ENCODE measurements at places on chromosomes 1 and 21.

- DNase-seq = no peak
Observed at GRCh38 chr1:50218344-50219120, 109.8 kb downstream of the ELAVL4 start.

- DNase-seq = no peak
Observed at GRCh38 chr1:10714337-10715114, 81.9 kb downstream of the CASZ1 start.

DNA sequence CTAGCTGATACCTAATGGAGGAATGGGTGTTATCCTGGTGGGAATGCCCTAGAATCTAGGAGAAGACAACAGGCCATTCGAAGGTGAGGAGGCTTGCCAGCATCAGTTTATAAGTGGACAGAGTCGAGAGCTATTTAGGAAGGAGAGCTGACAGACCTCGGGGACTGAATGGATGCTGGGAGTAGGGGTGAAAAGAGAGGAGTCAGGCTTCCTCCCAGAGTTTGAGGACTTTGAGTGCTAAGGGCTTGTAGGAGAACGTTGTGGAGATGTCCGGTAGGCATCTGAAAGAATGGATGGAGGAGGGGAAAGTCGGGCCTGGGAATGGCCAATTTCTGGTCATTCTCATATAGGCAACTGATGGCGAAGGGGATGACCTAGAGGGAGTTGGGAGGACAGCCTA, 155.1 kb downstream of the DYRK1A start:
- DNase-seq = no peak

GRCh38 chr1:244460197-244460596, 876 bp upstream of the CATSPERE start:
- no peak for DNase-seq

DNA sequence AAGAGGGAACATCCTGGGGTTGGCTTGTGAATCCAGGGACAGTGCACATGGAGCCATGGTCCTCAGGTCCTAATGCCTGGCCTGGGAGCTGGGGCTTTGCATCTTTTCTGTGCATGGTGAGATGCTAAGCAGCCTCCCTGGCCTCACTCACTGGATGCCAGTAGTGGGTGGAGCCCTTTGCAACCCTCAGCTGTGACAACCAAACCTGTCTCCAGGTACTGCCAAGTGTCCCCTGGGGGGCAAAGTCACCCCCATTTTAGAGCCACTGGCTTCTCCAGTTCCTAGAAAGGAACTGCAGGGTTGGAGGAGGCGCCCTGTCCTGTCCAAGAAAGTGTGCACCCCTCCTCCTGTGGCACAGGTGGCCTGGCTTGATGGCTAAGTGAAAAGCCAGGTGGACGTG, 44.6 kb upstream of the GRIK3 start:
- DNase-seq = no peak

GRCh38 chr1:89706700-89707012, 73.7 kb downstream of the LRRC8C start:
- no peak for DNase-seq

- DNase-seq = no peak
Observed at GRCh38 chr21:41706263-41706639, 60.6 kb downstream of the RIPK4 start.

DNA sequence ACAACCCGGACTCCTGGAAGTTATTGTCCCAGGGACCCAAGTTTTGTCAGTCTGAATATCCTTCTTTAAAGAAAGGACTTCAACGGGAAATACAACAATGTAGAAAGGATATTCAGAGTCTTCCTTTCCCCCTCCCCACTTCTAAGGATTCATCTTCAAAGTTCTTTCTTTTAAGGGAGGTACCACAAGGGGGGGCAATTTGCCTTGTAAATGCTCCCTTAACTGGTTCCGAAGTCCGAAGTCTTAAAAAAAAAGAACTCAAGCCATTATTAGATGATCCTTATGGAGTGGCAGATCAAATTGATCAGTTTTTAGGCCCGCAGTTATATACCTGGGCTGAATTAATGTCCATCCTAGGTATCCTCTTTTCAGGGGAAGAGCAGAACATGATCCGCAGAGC, 47.0 kb downstream of the SERINC2 start:
- no peak for DNase-seq

DNA sequence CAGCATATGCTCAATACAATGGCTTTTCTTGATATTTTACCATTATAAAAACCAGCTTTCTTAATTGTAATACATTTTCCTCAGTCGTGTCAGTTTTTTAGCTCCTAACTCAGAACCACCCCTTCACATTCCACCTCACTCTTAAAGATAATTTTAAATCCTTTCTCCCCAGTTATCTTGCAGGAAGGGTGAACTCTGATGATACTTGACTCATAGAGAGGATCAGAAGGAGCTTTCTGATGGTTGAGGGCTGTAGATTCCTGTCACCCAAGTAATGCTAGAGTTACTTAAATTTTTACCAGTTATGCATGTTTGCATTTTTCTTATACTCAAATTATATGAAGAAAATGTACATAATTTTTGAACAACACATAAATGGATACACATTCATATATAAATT, 233.7 kb downstream of the NCAM2 start:
- no peak for DNase-seq

DNA sequence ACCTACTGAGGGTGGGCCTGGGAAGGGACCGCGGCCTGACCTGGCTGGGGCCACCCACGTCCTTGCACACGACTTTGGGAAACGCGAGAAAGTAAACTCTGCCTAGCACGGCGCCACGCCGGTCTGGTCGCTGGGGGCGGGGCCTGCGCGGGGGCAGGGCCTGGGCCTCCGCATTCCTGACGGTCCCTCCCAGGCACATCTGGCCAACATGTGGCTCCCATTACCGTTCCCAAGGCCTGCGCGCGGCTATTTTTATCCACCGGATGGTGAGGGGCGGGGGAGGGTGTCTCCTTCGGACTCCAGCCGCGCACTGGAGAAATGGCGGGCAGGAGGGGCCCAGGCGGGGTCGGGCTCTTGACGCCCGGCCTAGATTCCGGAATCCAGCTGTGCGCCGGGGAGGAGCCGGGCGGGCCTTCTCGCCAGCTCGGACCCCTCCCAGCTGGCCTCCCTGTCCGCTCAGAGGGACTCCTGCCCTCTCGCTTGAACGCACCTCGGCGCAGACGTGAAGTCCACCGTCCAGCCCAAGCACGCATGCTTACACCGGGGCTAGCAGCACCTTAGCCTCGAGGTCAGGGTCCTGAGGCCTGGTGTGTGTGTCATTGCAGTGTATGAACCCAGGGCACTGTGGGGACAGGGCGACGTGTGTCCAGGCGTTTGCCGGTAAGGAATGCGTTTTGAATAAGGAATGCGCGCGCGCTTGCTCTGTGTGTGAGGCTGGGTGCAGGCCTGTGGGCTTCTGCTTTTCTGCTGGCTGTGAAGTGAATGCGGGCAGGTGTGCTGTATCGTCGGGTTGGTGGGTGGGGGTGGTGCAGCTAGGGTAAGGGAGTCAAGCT, 2.1 kb downstream of the EVA1B start:
- DNase-seq = no peak

- DNase-seq = no peak
Observed at GRCh38 chr1:28195780-28196179, 19.3 kb upstream of the PTAFR start.

DNA sequence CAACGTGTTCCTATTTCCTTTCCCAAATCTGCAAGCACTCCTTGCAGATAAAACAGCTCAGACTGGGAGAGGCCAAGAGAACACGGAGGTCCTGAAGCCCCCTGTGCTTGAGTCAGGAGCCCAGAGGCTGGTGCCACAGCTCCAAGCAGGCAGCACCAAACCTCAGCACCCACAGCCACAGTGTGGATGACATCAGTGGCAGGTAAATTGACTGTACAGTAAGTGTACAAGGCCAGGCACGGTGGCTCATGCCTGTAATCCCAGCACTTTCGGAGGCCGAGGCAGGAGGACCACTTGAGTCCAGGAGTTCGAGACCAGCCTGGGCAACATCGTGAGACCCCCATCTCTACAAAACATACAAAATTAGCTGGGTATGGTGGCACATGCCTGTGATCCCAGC, 1.9 kb upstream of the COL6A1 start:
- no peak for DNase-seq

- DNase-seq = no peak
Observed at GRCh38 chr1:113394043-113394862, 3.9 kb downstream of the MAGI3 start.

DNA sequence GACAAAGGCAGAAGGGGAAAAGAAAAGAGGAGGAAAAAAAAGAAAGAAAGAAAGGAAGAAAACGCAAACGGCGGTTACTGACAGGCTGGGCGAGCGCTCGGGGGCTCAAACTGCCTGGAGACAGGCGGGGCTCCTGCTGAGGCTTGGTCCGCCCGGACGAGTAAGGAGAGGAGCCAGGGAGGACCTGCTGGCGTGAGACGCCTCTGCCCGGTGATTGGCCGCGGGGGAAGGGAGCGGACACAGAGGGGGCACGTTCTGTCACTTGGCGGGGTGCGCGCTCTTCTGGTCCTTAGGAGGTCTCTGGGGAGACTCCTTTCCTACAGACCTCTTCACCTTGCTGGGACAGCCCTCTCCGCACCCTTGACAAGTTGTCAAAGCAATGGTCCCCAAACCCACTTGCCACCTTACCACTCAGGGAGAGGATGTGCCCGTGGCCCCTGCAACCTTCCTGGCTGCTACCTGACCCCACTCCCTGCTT, 791 bp upstream of the PIK3R3 start:
- no peak for DNase-seq

DNA sequence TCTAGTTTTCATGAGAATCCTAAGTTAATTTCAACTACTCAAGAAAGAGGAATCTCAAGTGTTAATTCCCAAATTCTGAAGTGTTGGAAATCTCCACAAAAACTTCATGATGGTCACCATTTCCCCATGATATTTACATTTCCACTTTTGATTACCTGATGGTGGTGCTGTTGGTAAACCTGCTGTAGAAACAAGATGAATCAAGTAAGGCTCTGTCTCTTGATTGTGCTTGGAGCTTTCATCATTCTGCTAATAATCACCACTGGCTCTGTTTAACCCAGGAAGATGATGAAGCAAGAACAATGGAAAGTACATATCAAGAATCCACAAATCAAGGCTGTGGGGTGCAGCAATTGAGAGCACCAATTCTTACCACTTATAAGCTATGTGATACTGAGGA, 77.8 kb downstream of the C4BPA start:
- no peak for DNase-seq

DNA sequence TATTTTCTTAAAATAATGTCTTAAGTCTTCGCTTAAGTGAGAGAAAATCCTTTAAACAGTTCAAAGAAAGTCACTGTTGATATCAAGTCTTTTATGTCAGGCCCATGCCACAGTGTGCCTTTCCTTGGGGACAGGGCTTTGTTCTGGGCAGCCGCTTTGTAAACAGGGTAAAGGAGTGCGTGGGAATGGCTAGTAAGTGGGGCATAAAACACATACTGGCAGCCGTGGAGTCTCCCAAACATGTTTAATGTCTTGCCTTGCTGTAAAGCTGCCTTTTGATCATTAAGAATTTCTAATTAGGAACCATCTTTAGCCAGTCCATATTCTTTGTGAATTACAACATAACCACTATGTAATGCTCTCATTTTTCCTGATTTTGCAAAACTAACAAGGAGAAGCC, 99.7 kb downstream of the PHTF1 start:
- no peak for DNase-seq

DNA sequence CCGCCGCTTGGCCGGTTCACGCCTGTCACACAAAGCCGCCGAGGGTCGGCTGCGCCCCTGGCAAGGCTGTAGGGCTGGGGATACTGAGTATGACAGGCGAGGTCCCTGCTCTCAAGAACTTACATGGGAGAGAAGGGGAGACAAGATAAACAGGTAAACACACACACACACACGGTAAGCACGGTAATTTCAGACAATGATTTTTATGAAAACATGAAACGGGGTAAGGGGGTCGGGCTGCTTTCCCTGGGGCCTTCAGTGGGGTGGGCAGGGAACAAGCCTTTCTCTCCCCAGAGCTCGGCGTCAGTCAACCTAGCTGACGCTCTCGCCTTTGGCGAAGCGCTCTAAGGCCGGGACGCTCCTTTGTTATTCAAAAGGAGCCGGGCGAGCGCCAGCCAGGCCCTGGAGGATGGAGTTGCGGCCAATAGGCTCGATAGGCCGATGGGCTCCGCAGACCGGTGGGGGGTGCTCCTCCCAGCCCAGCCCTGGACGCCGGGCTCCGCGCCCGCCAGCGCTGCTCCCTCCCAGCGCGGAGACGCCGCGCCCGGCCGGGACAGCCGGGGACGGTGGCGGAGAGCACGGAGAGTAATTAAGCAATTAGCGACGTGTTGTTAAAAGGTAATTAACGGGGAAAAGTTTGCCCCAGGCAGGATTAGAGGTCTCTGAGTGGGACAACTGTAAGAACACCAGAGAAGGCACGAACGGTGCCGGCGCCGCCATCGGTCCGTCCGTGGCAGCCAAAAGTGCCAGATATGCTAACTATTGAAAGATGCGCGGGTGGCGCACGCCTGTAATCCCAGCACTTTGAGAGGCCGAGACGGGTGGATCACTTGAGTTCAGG, 950 bp upstream of the INKA2 start:
- DNase-seq = no peak

GRCh38 chr1:26288311-26288941, 8.5 kb downstream of the SH3BGRL3 start:
- peak; percentile 56 for DNase-seq

DNA sequence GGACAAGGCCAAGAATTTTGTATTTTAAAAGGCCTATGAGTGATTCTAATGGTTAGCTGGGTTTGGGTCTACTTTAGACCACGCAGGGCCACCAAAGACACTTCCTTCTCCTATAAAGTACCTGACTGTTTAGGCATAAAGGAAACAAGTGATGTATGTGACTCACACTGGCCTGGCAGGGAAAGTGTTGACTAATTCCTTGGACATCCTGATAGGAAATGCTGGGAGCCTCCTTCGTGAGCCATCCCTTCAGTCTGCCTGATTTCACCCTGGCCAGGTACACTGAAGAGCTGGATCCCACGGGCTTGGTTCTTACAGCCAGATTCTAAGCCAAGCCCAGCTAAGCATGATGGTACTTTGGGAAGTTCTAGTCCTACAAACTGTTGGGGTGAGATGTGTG, 100.5 kb upstream of the HMGB4 start:
- DNase-seq = no peak

DNA sequence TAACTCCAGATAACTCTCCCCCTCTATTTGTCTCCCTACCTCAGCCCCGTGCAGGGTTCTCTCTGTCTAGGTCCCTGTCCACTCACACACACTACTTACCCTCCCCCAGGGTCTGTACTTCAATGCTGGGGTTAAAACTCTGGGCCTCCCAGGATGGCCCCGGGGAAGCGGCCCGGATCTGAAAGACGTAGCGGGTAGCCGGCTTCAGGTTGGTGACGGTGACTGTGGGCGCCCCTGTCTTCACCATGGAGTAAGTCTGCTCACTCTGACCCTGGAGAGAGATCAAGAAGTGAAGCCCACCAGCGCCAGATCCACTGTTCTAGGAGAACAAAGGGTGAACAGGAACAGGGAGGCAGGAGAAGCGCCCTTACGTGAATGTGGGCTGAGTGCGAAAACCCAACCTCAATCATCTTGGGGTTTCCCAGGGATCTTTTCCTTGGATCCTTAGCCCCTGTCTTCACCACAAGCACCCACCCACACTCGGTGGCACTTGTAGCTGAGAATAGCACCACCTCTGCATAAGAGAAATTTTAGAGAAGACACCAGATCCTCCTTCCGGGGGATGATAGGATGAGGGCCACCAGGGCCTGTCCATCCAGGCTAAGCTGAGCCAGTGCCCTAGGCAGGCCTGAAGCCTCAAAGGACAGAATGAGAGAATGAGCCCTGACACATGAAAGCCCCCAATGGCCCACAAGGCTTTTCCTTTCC, 33.5 kb downstream of the EPHA10 start:
- no peak for DNase-seq
